ENCODE measurements at places on chromosomes 12 and 14. TPM values are rescaled to one million over a fixed set of nuclear protein-coding genes. Genes with fewer than 3 reads are reported as not detected.

DNA sequence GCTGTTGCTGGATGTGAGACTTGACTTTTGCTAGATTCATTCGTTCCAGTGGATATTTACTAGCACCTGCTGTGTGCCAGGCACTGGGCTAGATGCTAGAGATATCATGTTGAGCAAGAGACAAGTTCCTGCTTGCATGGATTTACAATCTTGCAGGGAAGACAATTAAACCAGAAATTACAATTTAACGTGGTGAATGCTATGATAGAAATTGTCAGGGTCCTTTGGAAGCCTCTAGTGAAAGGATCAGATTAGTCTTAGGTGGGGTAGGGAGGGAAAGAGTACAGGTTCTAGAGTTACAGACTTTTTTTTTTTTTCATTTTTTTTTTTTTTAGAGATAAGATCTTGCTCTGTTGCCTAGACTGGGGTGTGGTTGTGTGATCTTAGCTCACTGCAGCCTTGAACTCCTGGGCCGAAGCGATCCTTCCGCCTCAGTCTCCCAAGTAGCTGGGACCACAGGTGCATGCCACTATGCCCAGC, 36.7 kb downstream of the SPATS2 start:
- H3K27ac ChIP-seq, result no peak overlapping the region
- DNase-seq, result no peak
- H3K27me3 ChIP-seq, result no peaks in the 10 kb centered on the region
- H3K4me1 ChIP-seq, result no peaks in the 10 kb centered on the region

DNA sequence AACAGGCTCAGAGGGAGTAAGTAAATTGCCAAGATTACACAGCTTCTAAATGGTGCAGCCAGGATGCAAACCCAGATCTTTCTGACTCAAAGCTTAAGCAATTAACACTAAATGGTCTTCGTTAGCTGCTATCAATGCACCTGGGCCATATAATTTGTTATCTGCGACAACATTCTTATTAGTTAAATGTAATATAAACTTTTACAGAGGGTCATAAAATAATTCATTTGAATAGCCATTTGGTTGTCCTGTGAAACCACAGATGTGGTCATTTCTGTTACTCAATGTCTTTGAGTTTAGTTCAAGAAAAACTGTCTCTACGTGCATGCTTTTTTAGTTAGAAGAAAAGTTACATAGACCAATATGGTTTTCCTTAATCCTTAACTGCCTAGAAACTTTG, 22.1 kb upstream of the NAP1L1 start:
- DNase-seq, result no peak
- H3K27ac ChIP-seq, result no peak overlapping the region
- no peaks in the 10 kb centered on the region for H3K27me3 ChIP-seq
- H3K36me3 ChIP-seq, result no peaks in the 10 kb centered on the region
- no peak overlapping the region for H3K4me3 ChIP-seq
- no peaks in the 10 kb centered on the region for H3K4me1 ChIP-seq

- no peak for DNase-seq
- no peaks in the 10 kb centered on the region for H3K36me3 ChIP-seq
- H3K27me3 ChIP-seq, result no peaks in the 10 kb centered on the region
- no peak overlapping the region for H3K4me3 ChIP-seq
- H3K4me1 ChIP-seq, result no peaks in the 10 kb centered on the region
These were observed 176.8 kb upstream of the FOXG1 start for GRCh38 chr14:28589792-28590191.

- H3K4me1 ChIP-seq, result no peaks in the 10 kb centered on the region
- no peak overlapping the region for H3K27ac ChIP-seq
- DNase-seq, result no peak
- H3K27me3 ChIP-seq, result no peaks in the 10 kb centered on the region
These were observed 39.4 kb upstream of the BTG1 start for GRCh38 chr12:92185052-92185451.

DNA sequence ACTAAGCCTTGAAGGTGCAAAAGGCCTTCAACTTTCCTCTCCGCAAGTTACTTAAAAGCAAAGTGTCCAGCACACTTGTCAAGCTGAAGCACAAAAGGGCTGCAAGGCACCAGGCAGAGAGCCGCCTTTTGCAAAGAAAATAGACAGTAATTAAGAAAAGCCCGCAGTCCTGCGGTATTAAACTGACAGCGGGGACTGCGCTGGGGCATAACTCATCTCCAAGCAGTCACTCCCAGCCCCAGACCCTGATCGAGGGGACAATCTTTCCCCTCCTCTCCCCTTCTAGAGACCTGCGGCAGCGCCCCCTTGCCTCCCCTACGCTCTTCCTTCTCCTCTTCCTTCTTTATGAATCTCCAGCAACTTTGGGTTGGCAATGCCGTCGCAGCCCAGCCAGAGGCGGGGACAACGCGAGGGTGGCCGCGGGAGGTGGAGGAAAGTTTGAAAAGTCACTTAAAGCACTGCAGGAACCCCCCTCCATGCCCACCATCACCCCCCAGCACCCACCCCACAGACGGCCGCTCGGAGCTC, 200.9 kb upstream of the CAND1 start:
- H3K4me3 ChIP-seq, result no peak overlapping the region
- peaks cover 21% of the 10 kb centered on the region for H3K27me3 ChIP-seq
- no peaks in the 10 kb centered on the region for H3K4me1 ChIP-seq
- H3K27ac ChIP-seq, result no peak overlapping the region
- no peaks in the 10 kb centered on the region for H3K36me3 ChIP-seq

DNA sequence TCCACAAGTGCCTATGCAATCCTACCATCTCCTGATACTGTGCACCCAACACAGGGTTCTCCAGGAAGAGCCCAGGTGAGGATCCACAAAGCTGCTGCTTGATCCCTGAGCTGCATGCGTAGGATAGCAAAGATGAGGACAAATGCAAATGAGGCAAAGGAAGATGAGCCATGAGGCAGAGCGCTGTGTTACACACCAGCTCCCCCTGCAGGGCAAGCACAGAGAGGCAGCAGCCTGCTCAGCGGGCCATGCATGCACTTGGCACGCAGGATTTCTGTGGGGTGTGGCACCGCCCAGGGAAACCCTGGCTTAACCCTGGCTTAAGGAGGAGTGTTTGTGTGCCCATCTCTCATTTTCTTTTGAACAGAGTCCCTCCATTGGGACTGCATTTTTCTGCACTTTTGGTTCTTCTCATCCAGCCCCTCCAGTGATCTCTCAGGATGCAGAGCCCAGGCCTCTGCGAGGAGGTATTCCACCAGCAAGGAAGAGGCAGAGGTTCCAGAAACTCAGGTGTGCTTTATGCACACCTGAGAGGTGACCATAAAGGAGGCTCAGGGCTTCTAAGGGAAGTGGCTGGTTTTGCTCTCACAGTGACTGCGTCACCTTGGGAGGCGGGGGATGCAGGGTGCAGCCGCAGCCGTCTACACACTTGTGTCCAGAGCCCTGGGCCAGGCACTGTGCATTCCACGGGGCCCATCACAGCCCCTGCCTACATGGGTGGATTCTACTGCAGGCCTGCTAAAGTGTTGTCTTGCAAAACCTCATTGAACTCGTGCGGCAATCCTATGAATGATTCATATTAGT, 973.3 kb upstream of the TMEM132C start:
- H3K36me3 ChIP-seq, result no peaks in the 10 kb centered on the region
- H3K27me3 ChIP-seq, result no peaks in the 10 kb centered on the region
- DNase-seq, result peak; percentile 28
- H3K4me1 ChIP-seq, result no peaks in the 10 kb centered on the region
- no peak overlapping the region for H3K4me3 ChIP-seq
- H3K27ac ChIP-seq, result no peak overlapping the region

DNA sequence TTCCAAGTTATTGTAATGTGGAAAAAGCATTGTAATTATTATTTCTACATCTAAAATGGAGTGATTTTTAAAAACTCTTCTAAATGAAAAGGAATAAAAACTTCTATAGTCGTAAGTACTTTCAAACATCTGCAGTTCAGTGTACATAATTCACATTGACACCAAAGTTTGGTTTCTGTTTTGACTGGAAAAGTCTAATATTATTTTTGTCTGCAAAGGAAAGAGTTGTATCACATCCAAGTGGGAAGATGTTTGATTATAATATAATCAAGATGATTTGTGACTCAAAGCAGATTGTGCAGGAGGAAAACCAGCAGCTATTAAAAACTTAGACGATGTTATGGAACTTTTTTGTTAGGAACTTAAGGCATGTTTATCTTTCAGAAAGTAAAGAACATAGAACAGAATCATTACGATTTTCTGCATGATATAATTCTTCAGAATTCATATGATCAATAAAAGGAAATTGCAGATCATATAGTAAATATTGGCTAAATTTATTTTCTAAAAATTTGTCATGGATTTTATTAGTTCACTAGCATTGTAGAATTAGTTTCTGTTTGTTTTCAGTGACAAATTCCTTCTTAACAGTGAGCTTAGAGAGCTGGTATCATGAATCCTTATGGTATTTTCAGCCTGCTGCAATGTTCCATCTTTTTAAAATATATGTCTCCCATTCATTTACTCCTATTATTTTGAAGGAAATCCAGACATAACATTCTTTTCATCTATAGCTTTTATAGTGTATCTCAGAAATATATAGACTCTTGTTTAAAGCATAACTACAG, 145.8 kb downstream of the MIPOL1 start:
- H3K4me3 ChIP-seq, result no peak overlapping the region
- H3K4me1 ChIP-seq, result no peaks in the 10 kb centered on the region
- no peaks in the 10 kb centered on the region for H3K27me3 ChIP-seq
- no peak for DNase-seq
- no peaks in the 10 kb centered on the region for H3K36me3 ChIP-seq

- peaks cover 2% of the 10 kb centered on the region for H3K4me1 ChIP-seq
- DNase-seq, result peak; percentile 20
- no peaks in the 10 kb centered on the region for H3K27me3 ChIP-seq
- H3K36me3 ChIP-seq, result peaks cover 13% of the 10 kb centered on the region
- H3K27ac ChIP-seq, result no peak overlapping the region
- H3K4me3 ChIP-seq, result no peak overlapping the region
These were observed 163.4 kb downstream of the ANO6 start for GRCh38 chr12:45379261-45379660.

DNA sequence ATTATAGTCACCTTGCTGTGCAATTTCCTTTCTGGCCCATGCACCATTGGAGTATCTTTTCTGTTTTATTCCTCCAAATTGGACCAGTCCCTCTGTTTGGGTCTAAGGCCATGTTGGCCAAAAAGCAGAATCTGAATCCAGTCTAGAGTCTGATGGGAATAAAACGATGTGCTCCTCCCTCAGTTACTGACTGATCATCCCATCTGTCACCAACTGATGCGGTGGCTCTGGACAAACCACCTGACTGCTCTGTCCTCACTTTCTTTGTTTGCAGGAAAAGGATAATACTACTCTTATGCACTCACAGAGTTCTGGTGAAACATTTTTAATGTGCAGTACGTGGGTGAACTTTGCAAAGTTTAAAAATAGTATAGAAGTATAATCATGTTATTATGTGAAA, 120.2 kb upstream of the HIF1A start:
- H3K27me3 ChIP-seq, result no peaks in the 10 kb centered on the region
- no peak overlapping the region for H3K27ac ChIP-seq
- no peaks in the 10 kb centered on the region for H3K36me3 ChIP-seq
- no peak for DNase-seq
- peaks cover 4% of the 10 kb centered on the region for H3K4me1 ChIP-seq
- no peak overlapping the region for H3K4me3 ChIP-seq

OAS1 gene
- 15.8 TPM for total RNA-seq

DHH gene
- total RNA-seq, result 1.3 TPM

NUBPL gene
- total RNA-seq, result 14.6 TPM

HNF1A gene
- 0.52 TPM for total RNA-seq

CMKLR1 gene
- total RNA-seq, result 20.5 TPM

DIP2B gene
- total RNA-seq, result 26.1 TPM

TSPAN8 gene
- 11.8 TPM for total RNA-seq

OTOGL gene
- 0.71 TPM for total RNA-seq

All from lung (tissue), 17 donors.